Caudate nucleus (tissue), 63 donors: ENCODE measurements at places on chromosomes 3 and 15.

GRCh38 chr15:41079717-41080116, 36.4 kb downstream of the INO80 start:
- DNase-seq, result no peak

DNA sequence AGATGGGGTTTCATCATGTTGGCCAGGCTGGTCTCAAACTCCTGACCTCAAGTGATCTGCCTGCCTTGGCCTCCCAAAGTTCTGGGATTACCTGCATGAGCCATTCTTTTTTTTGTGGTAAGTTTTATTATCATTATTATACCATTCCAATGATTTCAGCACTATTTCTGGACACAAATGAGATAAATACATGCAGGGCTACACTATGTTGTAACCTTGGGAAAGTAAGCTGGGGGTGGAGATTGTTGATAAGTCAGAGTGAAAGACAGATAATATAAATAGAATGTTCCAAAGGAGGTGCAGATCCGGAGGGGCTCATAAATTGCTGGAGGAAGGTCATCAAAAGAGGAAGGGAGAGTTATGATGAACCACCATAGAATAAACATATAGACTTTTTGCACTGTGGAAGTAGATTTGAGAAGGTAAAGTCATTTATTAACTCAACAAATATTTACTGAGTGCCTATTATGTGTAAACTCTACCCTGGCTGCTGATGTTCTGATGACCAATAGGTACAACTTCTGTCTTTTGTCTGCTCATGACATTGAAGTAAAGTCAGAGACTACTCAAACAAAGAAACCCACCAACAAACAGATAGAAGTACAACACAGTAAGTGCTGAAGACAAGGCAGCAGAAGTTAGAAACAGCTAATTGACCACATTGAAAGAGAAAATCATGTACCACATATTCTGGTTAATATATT, 478.9 kb upstream of the GOLIM4 start:
- DNase-seq, result no peak

DNA sequence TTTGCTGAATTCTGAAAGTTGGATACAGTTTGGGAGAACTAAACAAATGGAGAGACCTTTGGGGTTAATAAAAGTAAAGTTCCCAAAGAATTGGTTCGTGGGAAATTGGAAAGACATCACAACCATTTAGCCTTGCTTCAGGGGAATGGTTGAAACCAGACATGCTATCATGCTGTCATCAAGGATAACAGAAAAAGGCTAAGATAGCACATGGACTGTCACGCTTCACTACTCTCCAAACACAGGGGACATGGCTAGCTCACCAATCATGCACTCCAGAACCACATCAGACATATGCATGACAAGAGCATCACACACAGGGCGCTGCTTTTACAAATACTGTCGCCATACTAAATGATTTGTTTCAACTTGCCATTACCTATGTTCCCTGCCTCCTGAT, 671.7 kb upstream of the ROBO1 start:
- DNase-seq, result no peak

DNA sequence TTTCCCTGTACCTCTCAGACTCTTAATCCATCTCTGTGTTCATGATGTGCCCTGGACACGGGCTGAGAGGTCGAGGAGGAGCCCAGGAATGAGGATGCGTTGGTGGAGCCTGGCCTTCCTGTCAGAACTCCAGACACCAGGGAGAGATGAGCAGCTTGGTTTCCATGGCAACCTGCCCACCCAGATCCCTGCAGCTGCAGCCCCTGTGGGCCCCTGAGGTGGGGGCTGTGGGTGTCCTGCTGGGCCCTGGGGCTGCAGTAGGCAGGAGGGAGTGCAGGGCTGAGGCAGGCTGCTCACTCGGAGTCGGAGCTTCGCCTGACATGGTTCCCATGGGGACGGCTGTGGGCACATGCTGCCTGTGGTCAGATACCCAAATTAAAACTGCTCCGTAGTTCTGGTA, 7.7 kb upstream of the SCN10A start:
- DNase-seq, result no peak

GRCh38 chr3:126524429-126524988, 554 bp downstream of the CHST13 start:
- no peak for DNase-seq
